ENCODE measurements at places on chromosomes 11 and 22.
A peak's percentile ranks its signal among the peaks of the same experiment; 100 is the strongest.

GRCh38 chr11:21963013-21963412 is 229.9 kb upstream of the ANO5 start:
- no peak for DNase-seq

- DNase-seq: no peak
Observed at GRCh38 chr11:86977441-86978050, 22.4 kb upstream of the FZD4 start.

GRCh38 chr11:118194835-118195627 is 18.6 kb upstream of the SCN2B start:
- peak; percentile 55 for DNase-seq

DNA sequence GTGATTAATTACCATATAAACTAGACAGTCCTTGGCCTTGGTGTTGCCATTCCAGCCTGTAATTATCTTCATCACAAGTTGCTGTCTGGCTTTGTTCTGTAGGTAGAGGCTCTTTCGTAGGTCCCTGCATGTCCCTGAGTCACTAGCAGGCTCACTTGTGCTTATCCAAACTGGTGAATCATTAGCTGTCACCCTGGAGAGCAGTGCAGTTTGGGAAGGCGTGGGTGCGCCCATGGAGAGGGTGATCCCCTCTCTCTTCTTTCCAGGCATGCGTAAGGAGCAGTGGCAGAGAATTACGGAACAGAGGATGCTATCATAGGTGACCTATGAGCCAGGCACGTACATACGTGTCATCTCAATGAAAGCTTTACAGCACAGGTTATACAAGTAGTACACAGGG is 11.0 kb upstream of the EHF start:
- peak; percentile 23 for DNase-seq

Data from astrocyte (in vitro differentiated cells and primary cell).